ENCODE measurements at places on chromosomes 3 and 15.

- no peak for DNase-seq
Observed at GRCh38 chr3:146843476-146843875, 238.3 kb upstream of the PLSCR5 start.

DNA sequence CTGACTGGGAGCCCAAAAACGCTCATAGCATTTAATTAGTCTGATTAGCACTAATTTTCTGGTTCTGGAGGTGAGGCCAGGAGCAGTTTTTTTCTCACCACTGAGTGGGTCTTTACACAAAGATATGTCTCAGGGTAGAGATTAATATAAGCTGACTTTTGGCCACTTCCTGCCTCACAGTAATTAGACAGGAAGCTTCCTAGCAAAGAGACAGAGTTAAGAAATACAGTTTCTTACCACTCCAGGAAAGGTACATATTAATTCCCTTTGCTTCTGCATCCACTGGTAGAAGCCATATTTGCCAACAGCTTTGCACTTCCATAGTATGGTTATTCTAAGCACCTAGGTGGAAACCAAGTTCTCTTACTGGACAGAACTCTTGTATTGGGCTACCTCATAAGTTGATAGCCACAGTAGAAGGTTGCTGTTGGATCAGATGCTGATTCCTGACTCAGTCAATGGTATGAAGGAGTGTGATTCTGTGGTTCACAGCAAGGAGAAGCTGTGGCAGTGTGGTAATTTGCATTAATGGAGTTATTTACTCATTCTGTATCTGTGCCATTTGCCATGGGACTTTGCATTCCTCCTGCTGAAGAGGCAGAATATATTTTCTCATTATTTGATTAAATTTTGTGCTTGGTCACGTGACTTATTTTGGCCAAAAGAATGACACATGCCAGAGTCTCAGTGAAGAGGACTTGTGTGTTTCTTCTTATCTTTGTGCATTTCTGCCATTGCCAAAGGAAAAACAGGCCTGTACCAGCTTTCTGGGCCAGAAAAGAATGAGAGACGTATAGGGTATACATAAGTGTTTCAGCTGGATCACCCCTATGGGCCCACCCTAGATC is 17.5 kb upstream of the ZBTB20 start:
- DNase-seq = no peak

- no peak for DNase-seq
Observed at GRCh38 chr15:95834028-95834804, 496.3 kb upstream of the NR2F2 start.

- DNase-seq = no peak
Observed at GRCh38 chr15:72117486-72118016, 399 bp downstream of the MYO9A start.

GRCh38 chr3:11021611-11022011 is 29.1 kb downstream of the SLC6A1 start:
- DNase-seq = no peak

- DNase-seq = no peak
Observed at GRCh38 chr3:79765911-79766310, 1.9 kb downstream of the ROBO1 start.

DNA sequence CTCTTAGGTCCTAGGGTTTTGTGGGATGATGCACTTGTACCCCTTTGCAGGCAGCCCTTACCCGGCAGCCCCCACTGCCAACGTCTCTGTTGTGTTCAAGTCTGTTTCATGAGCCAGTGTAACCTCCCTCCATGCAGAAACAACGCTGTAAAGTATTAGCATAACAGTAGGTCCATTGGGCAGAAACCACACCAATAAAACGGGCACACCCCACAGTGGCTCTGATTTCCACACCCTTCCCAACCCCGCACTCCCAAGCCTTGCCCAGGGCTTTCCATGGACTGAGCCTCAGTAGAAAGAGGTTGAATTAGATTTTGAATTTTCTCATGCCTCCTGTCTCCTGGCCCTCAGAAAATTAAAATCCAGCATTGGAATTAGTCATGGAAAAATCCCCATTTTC is 124.5 kb downstream of the CACNA1D start:
- DNase-seq = no peak

DNA sequence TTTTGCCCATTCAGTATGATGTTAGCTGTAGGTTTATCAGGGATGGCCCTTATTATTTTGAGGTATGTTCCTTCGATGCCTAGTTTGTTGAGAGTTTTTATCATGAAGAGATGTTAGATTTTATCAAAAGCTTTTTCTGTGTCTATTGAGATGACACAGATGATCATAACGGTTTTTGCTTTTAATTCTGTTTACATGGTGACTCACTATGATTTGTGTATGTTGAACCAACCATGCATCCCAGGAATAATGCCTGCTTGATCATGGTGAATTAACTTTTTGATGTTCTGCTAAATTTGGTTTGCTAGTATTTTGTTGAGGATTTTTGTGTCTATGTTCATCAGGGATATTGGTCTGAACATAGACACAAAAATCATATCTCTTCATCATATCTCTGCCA is 8.3 kb downstream of the GPR156 start:
- DNase-seq = no peak

DNA sequence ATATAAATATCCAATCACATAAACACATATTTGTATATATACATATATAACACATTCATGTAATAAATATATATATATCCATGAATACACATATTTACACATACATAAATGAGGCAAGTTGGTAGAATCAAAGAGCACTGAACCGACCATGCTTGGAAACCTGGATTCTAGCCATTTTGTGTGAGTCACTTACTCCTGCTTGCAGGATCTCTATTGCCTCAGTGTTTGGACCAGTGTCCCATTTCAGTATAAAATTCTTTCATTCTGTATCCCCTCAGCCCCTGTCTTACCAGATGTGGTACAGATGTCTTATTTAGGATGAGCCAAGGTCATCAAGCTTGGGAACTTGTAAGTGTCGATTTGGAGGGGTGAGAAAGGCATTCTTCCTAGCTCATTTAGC is 391.4 kb upstream of the FRG2C start:
- DNase-seq = no peak

DNA sequence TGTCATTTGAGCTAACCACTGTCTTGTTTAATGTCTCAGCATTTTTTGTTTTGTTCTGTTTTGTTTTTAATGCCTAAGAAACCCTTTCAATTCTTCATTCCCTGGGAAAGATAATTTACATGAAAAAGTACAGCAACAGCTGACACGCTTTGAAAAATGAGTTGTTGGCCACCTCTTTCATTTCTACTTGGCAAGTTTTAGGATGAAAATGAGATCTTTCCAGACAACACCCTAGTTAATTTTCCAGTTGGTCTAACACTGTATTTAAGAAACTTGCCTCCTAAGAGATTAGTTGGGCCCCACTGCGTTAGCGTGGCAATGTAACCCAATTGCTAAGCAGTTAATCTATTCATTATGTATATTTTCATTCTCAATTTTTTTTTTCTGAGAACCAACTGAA is 194.0 kb upstream of the LRRN1 start:
- DNase-seq = no peak

DNA sequence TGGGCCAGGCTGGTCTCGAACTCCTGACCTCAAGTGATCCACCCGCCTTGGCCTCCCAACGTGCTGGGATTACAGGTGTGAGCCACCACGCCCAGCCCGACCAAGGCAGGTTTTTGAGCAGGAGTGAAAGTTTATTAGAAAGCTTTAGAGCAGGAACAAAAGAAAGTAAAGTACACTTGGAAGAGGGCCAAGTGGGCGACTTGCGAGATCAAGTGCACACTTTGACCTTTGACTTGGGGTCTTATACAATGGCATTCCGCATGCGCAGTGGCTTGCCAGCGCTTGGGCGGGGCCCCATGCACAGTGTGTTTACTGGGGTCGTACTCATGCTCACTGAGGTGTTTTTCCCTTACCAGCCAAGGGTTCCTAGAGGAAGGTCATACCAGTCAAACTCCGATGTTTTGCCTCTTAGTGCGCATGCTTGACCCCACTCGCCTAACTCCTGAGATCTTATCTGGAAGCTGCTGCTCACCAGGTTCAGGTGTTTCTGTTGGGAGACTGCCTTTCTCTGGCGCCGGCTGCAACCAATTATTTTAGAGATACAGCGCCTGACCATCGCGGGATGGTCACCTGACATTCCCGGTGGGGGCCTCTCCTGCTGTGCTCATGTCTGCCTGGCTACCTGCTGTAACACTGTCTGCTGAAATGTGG is 46.9 kb upstream of the FLNB start:
- DNase-seq = no peak

- no peak for DNase-seq
Observed at GRCh38 chr15:95295363-95295762, 1035.1 kb upstream of the NR2F2 start.

DNA sequence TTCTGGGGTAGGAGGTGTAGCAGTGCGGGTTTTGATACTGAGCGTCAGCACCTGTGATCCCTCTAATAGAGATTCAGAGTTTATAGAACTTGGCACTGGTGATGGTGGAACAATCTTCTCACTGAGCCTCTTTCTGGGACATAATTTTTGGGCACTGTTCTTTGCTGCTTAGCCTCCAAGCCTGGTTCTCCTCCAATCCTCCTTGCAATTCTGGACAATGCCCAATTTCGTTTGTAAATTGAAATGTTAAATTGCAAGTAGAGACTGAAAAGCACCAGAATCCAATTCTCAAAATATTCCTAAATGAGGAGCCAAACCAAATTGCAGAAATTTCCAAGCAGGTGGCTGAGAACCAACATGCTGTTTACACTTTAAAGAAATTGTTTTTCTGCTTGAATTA is 149.8 kb upstream of the ABI3BP start:
- no peak for DNase-seq

GRCh38 chr3:187044206-187044605 is 95.1 kb downstream of the RPL39L start:
- no peak for DNase-seq

GRCh38 chr15:101053261-101053660 is 134.1 kb downstream of the LRRK1 start:
- no peak for DNase-seq

- DNase-seq = no peak
Observed at GRCh38 chr15:32941823-32942222, 224.0 kb downstream of the GREM1 start.

DNA sequence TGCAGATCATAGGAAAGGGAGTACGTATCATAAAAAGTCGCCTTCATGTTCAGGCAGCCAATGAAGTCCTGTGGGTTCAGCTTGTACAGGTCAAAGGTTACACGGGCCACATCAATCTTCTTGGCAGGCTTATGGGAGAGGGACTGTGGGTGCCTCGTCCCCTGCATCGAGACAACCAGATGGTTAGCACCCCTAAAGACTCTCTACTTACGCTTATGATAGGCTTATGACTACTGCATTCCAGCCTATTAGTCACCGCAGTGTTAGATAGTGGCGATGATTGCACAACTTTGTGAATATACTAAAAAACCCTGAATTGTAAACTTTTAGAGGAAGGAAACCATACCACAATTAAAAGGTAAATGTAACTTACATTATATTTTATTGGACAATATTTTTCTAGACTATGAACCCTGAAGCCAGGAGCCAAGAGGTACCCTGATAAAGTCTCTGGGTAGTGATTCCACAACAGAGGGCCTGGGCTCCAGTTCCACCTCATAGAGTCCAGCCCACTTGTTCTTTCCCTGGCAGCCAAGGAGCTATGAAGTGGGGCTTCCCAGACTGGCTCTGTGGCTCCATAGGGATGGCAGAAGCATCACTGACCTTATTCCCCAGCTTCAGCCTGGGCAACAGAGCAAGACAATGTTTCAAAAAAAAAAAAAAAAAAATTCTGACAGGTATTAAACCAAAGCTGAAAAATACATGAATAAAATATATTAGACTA is 2.5 kb upstream of the FANCD2 start:
- DNase-seq = peak; percentile 43

DNA sequence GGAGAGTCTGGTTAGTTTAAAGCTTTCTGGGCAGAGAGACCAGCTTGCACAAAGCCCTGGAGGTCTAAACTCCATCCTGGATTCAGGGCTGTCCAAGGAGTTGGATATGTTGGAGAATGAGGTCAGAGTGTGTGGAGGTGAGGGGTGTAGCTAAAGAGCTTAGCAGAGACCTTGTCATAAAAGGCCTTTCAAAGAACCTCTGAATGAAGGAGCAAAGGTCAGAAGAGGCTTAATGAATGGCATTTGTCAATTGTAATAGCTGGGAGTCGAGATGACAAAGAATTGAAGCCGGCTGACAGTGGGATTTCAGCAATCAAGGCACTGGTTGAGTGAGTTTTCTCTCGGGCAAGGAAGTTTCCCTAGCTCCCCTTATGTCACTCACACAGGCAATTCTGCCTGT is 202.6 kb downstream of the PDCD6IP start:
- DNase-seq = no peak

- no peak for DNase-seq
Observed at GRCh38 chr3:65582012-65582717, 456.6 kb downstream of the MAGI1 start.

DNA sequence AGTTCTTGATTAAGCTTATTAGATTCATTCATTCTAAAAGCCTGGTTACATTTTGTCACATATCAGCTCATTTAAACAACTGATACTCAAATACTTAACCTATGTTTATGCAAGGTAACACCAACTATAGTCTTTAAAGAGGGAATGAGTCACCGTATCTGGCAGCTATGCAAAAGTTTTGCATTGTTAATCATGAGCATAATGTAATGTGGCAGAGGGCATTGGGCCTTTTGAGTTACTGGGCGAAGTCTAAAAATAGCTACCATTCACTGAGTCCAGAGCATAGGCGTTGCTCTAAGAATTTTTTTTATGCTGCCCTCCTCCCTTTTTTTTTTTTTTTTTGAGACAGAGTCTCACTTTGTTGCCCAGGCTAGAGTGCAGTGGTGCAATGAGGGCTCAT is 277.7 kb upstream of the ZNF717 start:
- no peak for DNase-seq

- no peak for DNase-seq
Observed at GRCh38 chr3:59424268-59425010, 374.6 kb upstream of the CFAP20DC start.

DNA sequence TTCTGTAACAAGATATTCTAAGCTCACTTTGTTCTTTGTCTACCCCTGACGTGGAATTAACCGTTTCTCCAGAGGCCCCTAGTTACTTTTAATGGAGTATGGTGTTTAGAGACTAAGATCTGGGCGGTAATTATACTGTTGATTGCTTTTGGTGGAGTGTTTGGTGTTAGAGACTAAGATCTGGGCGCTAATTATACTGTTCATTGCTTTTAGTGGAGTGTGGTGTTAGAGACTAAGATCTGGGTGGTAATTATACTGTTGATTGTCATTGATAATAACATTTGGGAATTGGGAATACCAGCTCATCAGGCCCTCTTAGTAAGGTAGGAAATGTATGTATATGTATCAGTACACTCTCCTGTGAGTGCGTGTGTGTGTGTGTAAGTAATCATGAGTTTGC is 66.6 kb downstream of the LMLN start:
- DNase-seq = no peak

DNA sequence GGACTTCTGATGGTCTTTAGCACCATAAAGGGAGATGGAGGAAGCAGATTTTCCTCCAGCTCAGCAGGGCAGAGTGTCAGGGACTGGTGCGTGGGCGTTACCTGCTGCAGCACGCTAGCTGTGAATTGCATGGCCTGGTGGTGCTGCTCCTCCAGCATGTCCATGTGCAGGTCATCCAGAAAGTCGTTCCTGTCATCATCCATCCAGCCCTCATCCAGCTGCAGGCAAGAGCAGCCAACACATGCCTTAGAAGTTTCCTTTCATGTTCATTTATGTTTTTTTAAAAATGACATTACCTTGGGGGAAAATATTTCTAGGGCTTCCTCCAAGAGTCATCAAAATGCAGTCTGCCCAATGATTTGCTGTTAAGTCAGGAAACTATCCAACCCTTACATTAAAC is 239.2 kb downstream of the PDZRN3 start:
- no peak for DNase-seq
